ENCODE measurements at places on chromosomes 12 and 14. TPM values are rescaled to one million over a fixed set of nuclear protein-coding genes. Genes with fewer than 3 reads are reported as not detected.

Gene GPR137C
- 0.51 TPM for total RNA-seq

Gene GYS2
- not detected for total RNA-seq

Gene RPGRIP1
- total RNA-seq, result under 0.01 TPM

Gene TMEM52B
- total RNA-seq, result 0.50 TPM

Gene TBX3
- total RNA-seq, result 66.4 TPM
